ENCODE measurements at places on chromosomes 12 and 14.

DNA sequence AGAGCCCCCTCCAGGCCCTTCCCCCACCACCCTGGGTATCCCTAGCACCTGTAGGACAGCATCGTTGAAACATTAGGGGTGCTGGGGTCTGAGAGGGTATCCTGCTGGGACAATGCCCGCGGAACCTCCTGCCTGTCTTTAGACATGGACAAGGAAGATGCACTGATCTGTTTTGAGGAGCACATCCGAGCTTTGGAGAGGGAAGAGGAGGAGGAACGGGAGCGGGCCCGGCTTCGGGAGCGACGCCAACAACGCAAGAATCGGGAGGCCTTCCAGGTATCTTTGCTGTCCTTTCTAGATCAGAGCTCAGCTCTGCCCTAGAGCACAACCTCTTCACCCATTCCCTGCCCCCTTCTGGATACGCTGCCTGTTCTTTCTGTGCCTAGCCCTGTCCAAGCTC, 13.2 kb downstream of the PRPF40B start:
- no peaks in the 10 kb centered on the region for H3K36me3 ChIP-seq
- H3K4me1 ChIP-seq, result peaks cover 11% of the 10 kb centered on the region
- H3K4me3 ChIP-seq, result no peak overlapping the region
- H3K27ac ChIP-seq, result no peak overlapping the region
- H3K27me3 ChIP-seq, result no peaks in the 10 kb centered on the region

DNA sequence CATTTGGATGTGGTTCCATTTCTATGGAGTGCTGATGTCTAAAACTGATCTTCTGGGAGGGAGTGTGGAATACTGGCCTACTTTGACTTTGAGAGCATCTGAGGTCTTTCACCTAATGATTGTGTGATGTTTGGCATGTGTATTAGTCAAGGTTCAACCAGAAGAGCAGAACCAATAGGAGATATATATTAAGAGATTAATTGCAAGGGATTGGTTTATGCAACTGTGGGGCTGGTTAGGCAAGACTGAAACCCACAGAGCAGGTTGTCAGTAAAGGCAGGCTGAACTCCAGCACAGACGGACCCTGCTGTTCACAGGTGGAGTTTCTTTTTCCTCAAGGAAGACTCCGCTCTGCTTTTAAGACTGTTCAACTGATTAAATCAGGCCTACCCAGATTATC, 11.6 kb downstream of the BMAL2 start:
- no peak overlapping the region for H3K4me3 ChIP-seq
- H3K27me3 ChIP-seq, result no peaks in the 10 kb centered on the region
- H3K27ac ChIP-seq, result no peak overlapping the region
- no peak for DNase-seq
- H3K36me3 ChIP-seq, result no peaks in the 10 kb centered on the region

GRCh38 chr12:19198272-19198671, 68.7 kb downstream of the PLEKHA5 start:
- H3K27ac ChIP-seq, result no peak overlapping the region
- no peak for DNase-seq
- no peaks in the 10 kb centered on the region for H3K4me1 ChIP-seq
- no peaks in the 10 kb centered on the region for H3K27me3 ChIP-seq

DNA sequence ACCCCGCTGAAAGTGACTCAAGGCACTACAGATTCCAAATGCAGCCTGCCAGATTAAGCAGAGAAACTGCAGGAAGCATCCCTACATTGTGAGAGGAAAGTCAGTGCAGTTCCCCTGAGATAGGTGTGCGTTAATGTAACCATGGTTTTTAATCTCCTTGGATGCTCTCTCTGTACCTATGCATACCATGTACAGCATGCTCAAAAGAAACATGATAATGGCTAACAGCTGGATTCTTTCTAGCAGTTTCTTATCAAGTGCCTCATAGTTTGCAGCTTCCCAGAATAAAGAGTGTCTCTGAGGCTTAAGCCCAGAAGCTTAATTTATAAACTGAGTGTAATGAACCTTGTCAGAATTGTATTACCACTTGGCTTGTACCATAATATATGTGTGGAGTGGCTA, 17.1 kb upstream of the MDM1 start:
- H3K27me3 ChIP-seq, result peaks cover 13% of the 10 kb centered on the region
- no peaks in the 10 kb centered on the region for H3K4me1 ChIP-seq
- no peak overlapping the region for H3K27ac ChIP-seq
- H3K36me3 ChIP-seq, result no peaks in the 10 kb centered on the region
- DNase-seq, result no peak

GRCh38 chr14:51211149-51211548, 28.9 kb upstream of the TMX1 start:
- H3K27ac ChIP-seq, result no peak overlapping the region
- H3K36me3 ChIP-seq, result no peaks in the 10 kb centered on the region
- no peaks in the 10 kb centered on the region for H3K27me3 ChIP-seq
- H3K4me3 ChIP-seq, result no peak overlapping the region
- no peak for DNase-seq

All from K562 (cell line).